ENCODE measurements at places on chromosomes 1 and 21. TPM values are rescaled to one million over a fixed set of nuclear protein-coding genes. Genes with fewer than 3 reads are reported as not detected.

DNA sequence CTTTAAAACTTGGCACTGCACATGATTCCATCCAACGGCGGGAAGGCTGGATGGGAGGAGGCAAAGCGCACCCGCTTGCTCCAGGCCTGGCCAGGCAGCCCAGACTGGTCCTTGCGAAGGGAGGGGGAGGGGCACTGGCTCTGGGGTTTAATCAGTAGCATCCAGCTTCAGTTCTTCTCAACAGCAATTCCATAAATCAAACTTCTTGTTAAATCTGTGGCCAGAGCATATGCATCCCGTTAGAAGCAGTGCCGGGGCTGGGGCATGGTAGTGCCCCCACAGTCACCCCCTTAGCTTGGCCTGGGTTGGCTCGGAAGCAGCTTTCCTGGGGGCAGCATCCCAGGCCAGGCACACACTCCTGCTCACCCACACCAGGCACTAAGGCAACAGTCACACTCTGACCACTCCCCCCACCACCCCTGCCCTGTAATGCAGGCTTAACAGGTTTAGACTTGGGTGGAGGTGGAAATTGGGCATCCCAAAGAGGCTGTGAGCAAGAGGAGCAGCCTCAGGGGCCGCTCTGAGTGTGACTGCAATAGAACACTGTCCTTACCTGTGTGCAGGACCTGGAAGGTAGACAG, 94.1 kb upstream of the CASZ1 start:
- no peak for DNase-seq

GRCh38 chr1:159076438-159077119, at the start of gene AIM2:
Gene AIM2, minus strand, starts transcription at chr1:159076766. Its CDS starts 3,267 bp downstream, at chr1:159073499.
- no peak for DNase-seq

DNA sequence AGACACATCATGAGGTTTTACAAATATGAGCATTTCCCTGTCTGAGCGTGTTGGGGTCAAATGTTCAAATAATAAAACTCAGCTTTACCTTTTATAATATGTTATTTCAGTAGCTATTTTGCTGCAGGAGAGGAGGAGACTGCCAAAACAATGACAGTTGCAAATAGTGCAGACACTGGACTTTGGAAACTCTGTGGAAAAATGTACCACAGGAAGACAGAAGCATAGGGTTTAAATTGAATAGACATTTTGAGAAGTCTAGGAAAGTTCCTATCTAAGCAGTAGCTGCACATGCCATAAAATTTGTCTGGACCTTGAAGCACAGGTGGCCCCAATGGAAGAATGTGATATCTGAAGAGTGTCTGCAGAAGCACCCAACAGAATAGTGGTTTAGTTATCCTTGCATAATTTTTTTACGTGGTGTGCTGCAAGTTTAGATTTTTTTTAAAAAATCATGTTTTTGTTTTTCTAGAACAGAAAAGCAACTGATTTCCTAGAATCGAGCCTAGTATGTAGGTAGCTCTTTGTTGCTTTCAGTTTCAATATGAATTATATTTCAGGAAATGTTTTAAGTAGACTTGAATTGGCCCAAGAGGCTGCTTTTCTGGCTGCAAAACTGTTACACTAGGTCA, 14.0 kb upstream of the GBP5 start:
- DNase-seq: no peak

DNA sequence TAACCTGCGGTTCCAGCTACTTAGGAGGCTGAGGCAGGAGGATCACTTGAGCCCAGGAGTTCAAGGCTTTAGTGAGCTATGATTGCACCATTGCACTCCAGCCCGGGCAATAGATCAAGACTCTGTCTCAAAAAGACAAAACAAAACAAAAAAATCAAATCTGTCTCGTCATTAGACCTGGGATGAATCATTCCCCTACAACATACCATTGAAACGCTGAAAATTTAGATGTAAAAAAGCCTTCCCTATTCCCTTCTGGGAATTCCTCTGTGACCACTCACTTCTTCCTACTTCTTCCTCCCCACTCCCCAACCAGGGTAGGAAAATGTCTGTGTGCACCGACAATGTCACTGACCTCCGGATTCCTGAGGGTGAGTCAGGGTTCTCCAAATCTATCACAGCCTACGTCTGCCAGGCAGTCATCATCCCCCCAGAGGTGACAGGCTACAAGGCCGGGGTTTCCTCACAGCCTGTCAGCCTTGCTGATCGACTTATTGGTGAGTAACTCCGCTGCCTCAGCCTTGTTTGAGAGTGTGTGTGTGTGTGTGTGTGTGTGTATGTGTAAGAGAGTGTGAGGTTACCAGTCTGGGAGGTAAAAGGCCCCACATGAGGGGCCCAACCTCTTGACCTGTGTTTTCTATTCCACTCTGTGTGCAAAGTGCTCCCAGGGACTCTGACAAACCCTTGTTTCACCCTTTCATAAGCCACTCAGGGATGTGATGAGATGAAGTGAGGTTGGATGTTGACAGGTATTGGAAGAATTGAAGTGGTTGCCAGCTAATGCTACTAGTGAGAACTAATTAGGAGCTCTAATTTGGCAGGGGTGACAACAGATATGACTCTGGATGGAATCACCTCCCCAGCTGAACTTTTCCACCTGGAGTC, 16.3 kb upstream of the SARS1 start:
- DNase-seq: no peak

GRCh38 chr1:61518670-61519400, 206.1 kb downstream of the TM2D1 start:
- DNase-seq: no peak

DNA sequence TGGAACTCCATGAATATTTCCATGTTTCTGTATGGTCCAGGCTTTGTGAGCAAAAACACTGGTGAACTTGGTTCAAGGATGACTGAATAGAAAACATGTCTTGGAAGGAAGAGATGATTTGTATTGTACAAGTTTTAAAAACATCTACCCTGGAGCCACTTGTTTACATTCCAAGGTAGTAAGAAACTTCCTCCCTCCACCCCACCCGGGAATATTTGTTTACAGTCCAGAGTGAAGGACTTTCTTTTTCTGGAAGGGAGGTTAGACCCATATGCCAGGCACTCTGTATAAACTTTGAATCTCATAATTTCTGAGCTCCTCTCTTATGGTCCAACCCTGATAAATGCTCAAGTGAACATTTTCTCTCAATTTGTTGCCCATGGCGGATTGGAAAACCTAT, 323.3 kb upstream of the LYPLAL1 start:
- no peak for DNase-seq

DNA sequence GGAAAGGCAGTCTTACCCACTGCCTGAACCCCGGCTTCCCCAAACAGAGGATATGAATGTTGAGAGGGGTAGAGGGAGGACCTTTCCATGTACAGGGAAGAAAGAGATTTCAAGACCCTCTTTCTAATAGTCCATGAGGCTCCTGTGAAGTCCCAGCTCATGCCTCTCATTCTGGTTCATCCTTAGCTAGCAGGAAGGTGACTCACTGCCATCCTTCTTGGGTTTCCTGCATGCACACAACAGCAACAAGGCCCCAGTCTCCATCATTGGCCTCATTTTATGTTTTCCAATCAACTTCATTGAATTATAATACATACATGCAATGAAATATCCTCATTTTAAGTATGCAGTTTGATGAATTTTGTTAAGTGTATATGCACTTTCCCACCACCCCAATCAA, 46.2 kb downstream of the SYT2 start:
- no peak for DNase-seq

GRCh38 chr1:212218065-212218464, 67.1 kb upstream of the PPP2R5A start:
- DNase-seq: no peak

The CRP gene
- total RNA-seq: not detected
